T-helper 17 cell (primary cell): ENCODE measurements at places on chromosomes 7 and 10. TPM values are rescaled to one million over a fixed set of nuclear protein-coding genes. Genes with fewer than 3 reads are reported as not detected.

DNA sequence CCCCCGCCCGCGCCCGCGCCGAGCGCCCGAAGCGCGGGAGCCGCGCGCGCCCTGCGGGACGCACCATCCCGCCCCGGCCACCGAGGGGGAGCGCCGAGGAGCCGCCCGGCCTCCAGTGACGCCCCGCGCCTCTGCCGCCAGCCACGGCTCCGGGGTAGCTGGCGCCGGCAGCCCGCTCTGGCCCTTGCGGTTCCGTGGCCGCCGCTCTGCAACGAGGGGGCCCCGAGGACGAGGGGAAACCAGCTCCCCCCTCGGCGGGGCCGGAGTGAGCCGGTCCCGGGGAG, at the start of gene PAXIP1:
Gene PAXIP1, minus strand, starts transcription at position 33 of the 284 bp plus-strand sequence. CDS start 195 bp downstream, outside the sequence.
- DNase-seq, result no peak

DCLRE1A gene
- 2.9 TPM for total RNA-seq

TOMM7 gene
- total RNA-seq, result 606 TPM

NEUROD6 gene
- total RNA-seq, result not detected

ARHGEF35 gene
- total RNA-seq, result 2.2 TPM

DNA sequence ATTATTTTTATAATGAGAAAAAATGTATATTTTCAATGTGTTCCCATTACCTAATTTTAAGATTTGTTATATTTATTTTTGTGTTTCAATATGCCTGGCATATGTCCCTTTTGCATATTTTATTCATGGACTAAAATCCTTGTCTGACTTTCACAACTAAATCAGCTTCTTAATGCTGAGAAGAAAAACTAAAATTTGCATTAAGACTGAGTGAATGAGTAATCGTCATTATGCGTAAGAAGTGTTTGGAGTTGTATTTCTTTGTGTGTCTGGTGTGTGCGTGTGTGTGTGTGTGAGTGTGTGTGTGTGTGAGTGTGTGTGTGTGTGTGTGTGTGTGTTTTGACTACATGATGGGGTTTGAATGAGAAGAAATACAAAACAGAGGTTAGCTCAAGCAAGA, 201.7 kb upstream of the SP8 start:
- DNase-seq, result no peak

CHST3 gene
- total RNA-seq, result not detected

SLC13A4 gene
- total RNA-seq, result not detected

GSTO1 gene
- 37.9 TPM for total RNA-seq

DNA sequence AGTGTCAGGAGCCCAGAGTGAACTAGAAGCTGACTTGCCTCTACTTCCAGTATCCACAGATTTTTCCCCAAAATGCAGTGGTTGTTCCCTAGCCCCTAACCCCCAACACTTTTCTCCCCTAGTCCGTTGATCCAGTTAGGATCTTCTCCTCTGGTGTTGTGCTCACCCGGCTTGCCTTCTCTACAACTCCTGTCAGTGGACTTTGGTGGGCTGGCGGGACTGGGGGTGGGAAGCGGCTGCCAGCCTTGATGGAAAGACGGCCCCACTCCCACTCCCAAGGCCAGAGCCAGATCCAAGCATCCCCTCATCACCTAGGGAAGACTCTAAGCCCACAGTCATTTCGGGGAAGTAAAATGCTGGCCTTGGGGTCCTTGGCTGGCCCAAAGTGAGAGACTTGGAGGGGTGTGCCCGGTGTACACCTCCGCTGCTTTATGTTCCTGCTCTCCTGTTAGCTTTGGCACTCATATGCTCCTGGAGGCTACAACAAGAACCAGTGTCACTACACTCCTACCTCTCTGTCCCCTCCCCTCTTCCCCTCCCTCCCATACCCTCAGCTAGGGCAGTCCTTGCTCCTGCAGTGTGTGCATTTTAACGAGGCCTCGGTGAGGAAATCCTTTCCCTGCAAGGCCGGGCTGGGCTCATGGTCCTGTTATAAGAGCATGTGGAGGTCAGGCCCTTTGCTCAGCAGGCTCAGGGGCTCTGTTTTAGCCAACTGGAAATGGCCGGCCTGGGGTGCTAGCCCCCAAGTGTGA, 930 bp upstream of the HOXA10 start:
- DNase-seq, result no peak

DNA sequence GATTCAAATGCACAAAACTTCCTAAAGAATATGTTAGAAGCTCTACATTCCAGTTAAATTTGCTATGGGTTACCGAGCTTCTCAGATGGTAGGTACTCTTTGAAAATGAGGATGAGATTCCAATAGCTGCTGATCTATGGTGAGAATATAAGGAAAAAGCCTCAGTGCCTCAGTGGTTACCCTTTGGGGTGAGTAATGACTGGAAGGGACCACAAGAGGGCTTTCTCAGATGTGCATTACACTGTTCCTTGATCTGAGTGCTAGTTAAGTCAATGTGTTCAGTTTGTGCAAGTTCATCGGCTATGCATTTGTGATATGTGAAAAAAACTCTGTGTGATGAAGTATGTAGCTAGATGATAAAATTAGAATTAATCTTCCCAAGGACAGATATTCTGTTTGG, 3.5 kb downstream of the NRCAM start:
- DNase-seq, result no peak

NEUROG3 gene
- total RNA-seq, result not detected

- no peak for DNase-seq
Measured at GRCh38 chr7:103718482-103719061, 270.9 kb downstream of the RELN start.

DNA sequence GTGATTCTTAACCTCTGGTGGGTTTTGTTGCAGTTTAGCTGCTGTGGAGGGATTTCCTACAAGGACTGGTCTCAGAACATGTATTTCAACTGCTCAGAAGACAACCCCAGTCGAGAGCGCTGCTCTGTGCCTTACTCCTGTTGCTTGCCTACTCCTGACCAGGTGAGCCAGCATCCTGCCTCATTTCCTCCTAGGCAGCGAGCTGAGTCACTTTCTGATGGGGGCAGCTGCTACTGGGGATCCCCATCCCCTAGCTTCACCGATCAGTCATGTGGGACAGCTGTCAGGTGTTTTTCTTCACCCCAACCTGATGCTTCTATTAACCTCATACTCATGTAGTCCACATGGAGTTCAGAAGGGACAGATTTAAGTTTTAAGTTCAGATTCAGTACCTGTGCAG, 21.7 kb upstream of the SMO start:
- DNase-seq, result no peak

DNA sequence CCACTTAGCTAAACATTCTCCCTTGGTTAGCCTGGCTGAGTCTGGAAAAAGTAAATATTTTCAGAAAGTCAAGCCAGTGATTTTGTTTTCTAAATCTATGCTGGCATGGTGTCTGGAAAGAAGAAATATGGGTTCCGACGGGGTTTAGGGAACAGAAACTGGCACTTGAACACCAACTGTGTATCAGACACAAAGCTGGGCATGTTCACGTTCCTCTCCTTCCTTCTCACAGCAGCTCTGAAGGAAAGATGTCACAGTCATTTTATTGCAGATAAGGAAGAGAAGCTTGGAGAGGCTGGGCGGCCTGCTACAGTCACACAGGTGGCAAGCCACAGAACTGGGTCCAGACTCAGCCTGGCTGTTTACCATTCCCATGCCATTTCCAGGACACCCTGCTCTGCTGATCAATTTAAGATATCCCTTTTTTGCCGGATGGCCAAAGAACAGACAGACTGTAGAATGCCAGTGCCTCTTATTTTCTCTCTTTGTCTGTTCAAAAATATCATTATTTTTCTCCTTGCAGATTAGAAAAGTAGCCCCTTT, 118.8 kb downstream of the HERPUD2 start:
- no peak for DNase-seq
